HCEC 1CT (cell line): ENCODE measurements at places on chromosomes 6 and 20.

DNA sequence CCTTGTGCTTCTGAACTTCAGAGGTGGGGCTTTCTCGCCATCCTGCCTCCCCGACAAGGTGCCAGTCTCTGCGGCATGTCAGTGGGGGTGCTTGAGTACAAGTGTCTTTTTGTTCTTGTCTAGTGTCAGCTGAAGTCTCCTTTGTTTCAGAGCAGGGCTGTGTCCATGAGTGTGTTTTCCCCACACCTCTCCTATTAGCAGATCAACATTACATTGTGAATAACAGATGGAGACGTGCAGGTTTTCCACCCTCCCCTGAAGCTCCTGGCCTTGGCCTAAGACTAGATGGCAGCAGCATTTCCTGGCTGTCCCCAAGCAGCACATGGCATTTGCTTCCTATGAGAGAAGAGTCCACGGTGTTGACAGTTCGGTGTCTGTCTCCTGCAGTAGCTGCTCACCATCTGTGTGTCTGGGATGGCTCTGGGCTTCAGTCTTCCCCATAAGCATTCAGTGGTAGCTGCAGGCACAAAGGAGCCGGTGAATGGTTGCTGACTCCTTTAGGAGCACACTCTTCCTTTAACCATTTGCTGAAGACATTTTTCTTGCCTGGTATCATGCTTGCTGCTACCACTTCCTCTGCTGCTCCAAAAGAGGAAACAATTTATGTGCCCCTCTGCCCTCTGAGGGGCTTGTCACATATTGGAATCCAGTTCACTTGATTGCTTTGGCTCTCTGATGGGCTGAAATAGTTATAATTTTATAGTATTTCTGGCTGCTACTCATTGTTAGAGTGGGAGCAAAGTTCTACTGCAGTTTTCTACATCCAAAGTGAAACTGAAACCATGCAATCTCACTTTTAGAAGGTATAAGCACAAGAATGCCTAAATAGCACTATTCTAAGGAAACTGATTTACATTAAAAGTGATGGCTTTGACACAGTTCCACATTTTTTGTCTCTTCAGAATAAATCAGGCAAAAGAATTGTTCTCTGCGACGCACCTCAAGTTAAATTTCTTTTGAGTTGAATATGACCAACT lies 913.0 kb downstream of the C6orf118 start:
- no peak for DNase-seq

DNA sequence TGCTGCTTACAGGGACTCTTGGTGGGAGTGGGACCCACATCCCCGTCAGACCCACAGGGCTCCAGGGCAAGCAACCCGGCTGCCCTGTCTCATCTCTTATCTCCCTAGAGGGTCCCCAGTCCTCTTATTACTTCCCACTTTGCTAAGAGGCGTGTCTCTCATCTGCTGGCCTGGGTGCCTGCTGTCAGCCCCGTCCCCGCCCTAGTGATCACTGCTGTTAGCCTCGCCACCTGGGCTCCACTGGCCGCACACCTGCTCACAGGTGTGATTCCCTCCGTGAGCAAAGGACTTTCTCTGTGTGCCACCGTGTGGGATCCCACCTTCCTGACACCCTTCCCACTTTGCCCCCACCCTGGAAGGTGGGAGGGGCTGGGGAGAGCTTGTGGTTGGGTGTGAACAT lies 57.6 kb downstream of the TCP11 start:
- no peak for DNase-seq

DNA sequence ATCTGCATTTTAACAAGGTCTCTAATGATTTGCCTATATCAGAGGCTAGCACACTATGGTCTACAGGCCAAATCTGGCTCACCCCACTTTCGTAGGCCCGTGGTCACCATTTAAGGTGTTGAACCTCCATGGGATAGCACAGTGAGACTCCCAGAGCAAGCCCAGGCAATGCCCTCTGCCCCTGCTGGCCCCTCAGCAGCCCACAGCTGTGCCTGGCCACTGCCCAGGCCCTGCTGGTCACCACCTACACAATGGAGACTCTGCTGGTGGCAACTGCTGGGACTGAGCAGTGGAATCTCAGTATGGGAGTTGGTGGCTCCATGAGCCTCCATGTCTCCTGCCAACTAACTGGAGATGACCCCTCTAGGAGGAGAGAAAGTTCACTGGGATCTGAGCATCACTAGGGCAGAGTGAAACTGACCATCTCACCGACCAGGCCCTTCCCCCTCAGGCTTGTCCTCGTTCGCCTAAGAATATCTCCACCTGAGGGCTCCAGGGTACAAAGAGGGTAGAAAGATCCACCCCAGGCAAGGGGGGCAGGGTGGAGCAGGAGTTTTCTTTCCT lies 2.3 kb downstream of the ANKRD66 start:
- no peak for DNase-seq

DNA sequence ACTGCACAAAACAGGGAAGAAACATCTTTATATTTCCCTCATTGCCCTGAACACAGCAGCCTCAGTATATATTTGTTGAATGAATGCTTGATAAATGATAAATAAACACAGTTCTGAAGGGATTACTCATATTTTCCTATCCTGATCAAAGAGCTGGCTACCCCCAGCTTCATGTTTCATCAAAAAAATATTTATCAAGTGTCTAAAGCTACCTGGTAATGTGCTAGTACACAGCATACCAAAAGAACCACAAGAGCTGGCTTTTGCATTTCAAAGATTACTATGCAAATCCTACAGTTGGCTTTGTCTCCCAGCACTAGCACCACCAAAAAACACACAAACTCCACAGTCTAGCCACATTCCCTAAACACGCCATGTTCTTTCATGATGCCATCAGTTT lies 130.0 kb downstream of the BTBD9 start:
- peak; percentile 91 for DNase-seq

DNA sequence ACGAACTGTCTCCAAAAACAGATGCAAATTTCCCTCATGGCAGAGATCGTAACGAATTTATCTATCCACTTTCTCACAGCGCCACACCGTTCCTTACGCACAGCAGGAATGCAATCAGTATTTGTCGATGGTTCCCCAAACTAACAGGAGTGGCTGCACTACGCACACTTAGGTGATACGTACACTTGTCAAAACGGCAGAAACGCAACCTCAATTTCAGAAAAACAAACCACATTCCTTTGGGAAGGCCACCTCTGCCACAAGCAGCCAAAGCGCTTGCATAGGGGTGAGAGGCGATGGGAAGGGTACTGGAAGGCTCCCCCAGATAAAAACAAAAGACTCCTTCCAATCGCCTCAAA lies 638 bp downstream of the MDN1 start:
- DNase-seq, result peak; percentile 18

DNA sequence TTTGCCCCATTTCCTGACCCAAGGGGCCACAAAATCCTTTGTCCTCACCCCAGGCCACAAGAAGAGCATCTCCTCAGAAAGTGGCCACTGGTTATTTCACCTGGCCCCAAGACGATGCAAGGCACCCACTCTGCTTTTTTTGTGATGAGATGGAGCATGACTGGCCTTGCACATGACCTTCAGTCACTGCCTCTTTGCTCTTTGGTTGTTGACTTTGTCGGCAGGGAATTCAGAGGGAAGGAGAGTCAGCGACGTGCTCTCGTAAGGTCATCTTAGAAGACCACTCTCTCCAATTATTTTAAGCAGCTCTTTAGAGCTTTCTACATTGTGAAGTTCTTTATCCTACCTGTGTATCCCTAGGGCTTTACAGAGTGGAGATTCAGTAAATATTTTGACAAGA lies 306.7 kb downstream of the PLCB1 start:
- DNase-seq, result no peak

GRCh38 chr20:36647196-36648121 lies 1.5 kb upstream of the SLA2 start:
- DNase-seq, result no peak

DNA sequence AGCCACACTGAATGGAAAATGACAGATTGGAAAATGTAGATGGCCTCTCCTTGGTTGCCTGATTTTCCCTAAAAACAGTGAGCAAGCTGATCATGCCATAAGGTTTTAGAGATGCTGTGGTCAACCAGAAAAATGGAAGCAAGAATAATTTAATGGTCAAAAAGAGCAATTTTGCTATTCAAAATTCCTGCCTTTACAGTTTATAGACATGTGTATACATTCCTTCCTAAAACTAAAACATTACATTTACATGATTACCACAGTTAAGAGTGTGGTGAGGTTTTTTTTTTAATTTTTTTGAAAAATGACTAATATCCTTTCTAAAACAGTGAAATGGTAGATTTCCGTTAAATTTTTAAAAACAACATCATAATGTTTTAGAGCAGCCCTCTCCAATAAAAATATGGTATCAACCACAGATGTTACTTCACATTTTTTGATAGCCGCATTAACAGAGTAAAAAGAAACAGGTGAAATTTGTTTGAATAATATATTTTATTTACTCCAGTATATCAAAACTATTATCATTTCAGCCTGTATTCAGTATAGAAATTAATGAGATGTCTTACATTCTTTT lies 407.0 kb upstream of the SOX4 start:
- peak; percentile 33 for DNase-seq

DNA sequence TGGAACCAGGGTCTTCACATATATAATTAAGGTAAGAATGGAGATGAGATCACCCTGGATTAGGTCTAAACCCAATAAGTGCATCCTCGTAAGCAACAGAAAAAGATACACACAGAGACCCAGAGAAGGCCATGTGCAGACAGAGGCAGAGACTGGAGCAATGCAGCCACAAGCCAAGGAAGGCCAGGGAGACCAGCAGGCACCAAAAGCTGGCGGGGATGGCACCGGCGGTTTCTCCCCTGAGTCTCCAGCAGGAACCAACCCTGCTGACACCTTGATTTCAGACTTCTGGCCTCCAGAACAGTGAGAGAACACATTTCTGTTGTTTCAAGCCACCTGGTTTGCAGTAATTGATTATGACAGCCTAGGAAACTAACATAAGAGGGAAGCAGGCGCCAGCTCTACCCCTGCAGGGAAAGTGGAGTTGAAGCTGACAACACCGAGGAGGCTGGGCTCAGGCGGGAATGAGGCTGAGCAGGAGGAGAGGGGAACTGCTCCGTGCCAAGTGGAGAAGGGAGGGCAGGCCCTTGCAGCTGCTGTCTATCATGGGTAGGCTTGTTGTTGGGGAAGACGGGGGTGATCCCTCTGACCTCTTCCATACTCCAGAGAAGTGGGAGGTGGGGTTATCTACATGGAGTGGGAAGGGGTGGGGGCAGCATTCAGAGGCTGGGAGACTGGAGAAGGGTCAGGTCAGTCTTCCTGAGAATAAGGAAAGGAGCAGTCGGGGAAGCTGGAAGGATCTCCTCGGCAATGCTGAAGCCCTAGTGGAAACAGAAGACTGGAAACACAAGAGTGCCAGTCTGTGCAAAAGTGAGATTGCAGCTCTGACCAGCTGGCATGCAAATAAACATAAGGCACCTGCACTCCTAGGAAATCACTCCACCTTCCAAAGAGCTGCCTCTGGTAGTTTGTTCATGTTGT lies 72.7 kb downstream of the NFATC2 start:
- DNase-seq, result no peak

- DNase-seq, result peak; percentile 39
These were observed 1.1 kb downstream of the CEBPB start for GRCh38 chr20:50191544-50192363.

- DNase-seq, result peak; percentile 78
These were observed 256.2 kb upstream of the MANEA start for GRCh38 chr6:95321126-95321525.

GRCh38 chr20:10984913-10985312 lies 311.1 kb upstream of the JAG1 start:
- no peak for DNase-seq

- no peak for DNase-seq
These were observed 184.4 kb downstream of the PTPRK start for GRCh38 chr6:128335963-128336362.

GRCh38 chr20:31707994-31708735 lies 14.5 kb downstream of the BCL2L1 start:
- DNase-seq, result no peak

DNA sequence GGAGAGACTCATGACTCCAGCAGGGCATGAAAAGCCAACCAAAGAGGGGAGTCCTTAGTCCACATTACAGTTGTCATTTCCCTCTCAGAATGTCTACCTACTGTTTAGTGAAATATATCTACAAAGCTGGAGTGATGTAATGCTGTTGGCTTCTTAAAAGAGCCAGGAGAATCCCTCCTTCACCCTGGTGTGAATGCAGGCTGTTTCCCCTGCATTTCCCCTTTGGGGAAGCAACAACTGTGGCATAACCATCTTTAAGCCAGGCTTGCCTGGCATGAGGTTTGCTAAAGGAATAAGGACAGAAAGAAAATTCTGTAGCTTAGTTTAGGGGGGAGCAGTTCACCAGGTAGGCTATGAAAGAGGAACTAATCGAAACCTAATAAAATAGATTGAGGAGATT lies 129.5 kb downstream of the CRYBG1 start:
- no peak for DNase-seq

- DNase-seq, result no peak
These were observed 104.4 kb upstream of the ESR1 start for GRCh38 chr6:151702851-151703658.

DNA sequence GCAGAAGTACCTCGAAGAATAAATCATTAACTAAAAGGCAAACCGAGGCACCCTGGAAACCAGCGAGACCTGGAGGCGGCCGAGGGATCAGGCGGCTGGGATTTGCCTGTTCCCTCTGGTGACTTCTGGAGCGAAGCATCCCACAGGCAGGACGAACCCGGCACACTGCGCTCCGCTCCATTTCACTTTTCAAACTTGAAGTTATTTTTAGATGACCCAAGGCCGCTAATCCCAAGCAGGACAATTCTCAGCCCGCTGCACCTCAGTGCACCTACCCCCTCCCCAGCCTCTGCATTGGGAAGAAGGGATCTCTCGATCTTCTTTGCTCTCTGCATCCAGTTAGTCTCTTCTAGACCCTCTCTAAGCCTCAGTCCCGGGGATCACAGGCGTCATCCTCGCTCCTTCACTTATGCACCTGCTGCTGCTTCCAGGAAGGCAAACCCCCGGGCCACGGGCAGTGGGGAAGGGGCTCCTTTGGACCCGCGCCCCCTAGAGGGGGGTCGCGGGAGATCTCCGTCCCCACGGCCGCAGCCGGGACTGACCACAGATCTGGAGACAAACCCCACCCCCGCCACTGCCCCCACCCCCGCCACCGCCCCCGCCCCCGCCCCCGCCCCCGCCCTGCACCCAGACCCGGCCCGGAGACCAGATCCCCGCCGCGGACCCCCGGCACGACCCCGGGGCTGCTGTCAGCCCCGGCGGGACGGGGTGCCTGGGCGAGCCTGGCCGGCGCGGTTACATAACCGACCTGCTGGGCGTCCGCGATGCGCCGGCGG lies 636 bp downstream of the RCAN2 start:
- no peak for DNase-seq

DNA sequence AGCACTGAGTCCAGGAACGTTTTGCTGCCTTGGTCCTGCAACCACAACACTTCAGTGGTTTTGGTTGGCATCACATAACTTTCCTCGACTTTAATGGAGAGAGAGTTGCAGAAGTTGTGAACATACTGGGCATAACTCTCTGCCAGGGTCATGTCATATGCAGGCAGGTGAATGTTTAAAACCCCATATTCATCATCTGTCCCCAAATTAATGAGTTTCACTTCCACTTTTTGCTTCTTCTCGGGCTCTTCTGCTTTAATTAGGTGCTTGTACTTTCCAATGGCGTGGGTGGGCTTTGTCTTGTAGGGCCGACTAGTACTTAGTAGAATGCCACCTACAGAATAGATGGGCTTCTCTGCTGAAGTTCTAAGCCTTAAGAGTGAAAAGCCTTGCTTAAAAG lies 45.2 kb upstream of the TFAP2A start:
- no peak for DNase-seq

- no peak for DNase-seq
These were observed 94.1 kb upstream of the RNF24 start for GRCh38 chr20:4109307-4109940.

- DNase-seq, result no peak
These were observed 110.3 kb downstream of the SLC35F1 start for GRCh38 chr6:118017301-118017848.
